ENCODE measurements at places on chromosomes 1 and 21.

GRCh38 chr1:209456878-209457277, 126.6 kb upstream of the CAMK1G start:
- DNase-seq, result no peak

- DNase-seq, result no peak
Observed at GRCh38 chr21:34836103-34836932, 167.5 kb downstream of the CLIC6 start.

DNA sequence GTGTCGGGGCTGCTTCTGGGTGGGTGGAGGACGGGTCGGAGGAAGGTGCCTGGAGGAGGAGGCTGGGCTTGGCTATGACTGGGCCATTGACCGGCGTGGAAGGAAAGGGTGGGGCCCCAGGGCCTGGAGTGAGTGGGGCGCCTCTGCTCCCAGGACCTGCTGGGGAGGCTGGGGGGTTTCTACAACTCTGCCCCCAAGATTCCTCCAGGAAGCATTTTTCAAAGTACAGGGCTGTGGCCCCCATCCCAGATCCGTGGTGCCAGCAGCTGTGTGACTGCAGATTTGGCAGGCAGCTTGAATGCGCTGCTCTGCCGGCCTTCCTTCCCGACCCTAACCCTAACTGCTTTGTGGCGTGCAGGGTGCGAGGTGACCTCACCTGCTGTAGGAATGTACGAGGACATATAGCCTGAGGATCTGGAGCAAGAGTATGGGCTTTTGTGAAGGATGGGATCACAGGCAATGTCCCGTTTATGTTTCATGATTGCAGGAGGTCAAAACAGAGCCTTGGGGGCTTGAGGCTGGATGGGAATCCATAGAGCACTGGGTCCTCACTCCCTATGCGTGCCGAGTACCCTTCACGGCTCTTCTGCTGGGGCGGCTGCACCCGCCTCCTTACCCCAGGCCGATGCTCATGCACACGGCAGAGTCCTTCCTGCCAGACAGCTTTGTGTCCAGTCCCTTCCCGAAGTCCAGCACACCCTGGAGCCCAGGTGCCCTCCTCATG, 24.7 kb downstream of the TRPM2 start:
- DNase-seq, result no peak

DNA sequence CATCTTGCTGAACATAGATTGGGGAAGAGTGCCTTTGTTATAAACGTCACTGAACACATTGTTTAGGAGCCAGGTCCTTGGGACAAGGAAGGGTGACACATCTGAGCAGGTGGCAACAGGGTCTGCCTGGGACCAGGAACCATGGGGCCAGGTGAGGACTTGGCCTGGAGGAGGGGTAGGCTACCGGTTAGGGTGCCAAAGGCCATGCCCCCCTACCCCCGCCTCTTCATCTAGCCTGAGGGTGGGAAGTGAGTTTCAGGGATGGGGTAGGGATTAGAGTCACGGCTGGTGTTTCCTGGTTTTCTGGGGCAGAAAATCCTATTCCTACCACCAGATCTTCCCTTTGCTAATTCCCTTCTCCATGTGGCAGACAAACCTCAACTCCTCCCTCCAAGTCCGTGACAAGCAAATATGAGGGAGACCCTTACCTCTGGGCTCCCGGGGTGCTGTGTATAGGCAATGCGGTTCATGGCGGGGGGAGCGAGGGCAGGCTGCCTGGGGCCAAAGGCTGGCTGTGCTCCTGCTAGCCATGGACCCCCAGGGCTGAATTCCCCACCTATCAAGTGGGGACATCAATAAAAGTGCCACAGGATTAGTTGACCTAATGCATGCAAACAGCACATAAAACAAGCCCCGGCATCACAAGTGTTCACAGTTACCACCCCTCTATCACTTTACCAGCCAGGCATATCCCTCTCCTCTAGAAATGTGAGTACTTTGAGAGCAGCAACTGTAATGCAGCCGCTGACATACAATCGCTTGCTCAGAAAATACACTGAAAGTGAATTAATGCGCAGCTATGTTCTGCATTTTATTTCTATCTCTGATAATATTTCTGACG, 14.5 kb downstream of the CD247 start:
- DNase-seq, result no peak
